HFF-Myc (cell line): ENCODE measurements at places on chromosomes 7 and 10.

- no peak for DNase-seq
Measured at GRCh38 chr10:28954211-28954610, 276.9 kb downstream of the BAMBI start.

- no peak for DNase-seq
Measured at GRCh38 chr10:36096576-36096975, 454.5 kb upstream of the FZD8 start.

GRCh38 chr7:129831424-129832058, 121.2 kb downstream of the UBE2H start:
- no peak for DNase-seq

DNA sequence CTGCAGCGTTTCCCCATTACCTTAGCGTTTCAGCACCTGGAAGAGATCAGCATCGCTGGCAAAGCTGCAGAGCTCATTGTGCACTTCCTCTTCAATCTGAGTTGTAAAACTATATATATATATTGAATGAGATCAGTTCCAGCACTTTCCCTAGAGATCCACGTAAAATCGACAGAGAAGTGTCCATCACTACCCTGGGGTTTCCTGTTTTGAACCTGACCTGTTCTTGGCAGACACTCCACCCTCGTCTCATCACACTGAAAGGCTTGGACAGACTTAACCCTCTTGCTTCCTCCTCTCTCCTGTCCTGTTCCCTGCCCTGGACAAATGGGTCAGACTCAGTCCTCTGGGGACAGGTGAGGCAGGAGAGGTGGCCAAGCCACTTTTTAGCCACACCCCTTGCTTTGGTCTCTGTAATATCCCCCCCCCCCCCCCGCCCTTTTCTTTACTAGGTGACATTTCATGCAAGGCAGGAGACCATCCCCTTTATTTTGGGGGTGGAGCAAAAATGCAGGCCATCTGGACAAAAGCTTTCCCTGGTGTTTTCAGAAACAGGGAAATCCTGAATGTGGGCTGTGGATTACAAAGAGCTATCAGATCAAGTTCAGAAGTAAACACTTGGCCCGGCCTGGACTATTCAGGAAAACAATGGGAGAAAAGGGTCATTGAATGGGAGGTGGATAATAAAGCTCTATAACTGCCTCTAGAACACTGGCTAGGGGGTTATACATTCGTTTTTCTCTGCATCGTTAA, 83.7 kb upstream of the KDM7A start:
- DNase-seq: no peak

GRCh38 chr7:44275957-44276570, 49.3 kb downstream of the CAMK2B start:
- DNase-seq: no peak

DNA sequence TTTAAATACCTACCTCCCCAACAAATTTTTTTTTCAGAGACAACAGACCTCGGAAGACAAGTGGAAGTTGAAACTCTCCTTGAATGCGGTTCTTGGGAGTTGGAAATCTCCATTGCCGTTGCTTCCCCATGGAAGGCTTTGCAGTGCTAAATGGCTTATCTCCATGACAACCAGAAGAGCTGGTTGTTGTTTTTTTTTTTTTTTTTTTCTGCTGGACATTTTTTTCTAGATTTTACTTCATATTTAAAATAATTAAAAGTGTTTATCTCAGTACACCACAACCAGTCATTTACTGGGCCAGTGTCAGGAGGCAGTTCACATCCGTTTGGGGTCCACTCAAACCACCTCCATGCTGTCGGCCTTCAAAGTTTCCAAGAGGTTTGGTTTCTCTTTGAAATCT, 348.5 kb upstream of the PRKCQ start:
- no peak for DNase-seq

DNA sequence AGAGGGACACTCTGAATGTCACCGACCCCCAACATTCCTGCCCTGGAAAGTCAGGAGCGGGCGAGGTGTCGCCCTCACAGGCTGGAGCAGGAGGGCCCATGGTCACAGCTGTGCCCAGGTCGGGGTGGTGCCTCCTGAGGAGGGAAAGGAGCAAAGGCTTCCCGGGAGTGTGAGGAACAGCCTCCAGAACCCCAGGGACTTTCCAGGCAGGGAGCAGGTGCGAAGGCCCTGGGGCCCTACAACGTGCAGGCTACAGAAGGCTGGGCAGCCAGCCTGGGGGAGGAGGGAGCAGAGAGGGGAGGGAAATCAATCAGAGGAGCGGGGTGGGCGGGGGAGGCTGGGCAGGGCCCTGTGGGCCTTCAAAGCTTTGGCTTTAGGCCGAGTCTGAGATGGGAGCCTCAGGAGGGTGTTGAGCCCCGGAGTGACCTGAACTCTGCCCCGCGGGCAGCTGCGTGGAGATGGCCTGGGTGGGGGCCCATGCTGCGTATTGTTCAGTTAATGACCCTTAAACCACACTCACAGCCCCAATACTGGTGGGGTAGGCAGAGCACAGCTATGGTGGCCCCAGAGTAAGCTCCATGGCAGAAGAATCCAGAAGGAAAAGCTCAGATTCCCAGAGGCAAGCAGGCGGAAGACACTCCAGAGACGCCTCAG, 44.2 kb upstream of the PPP2R2D start:
- DNase-seq: no peak

DNA sequence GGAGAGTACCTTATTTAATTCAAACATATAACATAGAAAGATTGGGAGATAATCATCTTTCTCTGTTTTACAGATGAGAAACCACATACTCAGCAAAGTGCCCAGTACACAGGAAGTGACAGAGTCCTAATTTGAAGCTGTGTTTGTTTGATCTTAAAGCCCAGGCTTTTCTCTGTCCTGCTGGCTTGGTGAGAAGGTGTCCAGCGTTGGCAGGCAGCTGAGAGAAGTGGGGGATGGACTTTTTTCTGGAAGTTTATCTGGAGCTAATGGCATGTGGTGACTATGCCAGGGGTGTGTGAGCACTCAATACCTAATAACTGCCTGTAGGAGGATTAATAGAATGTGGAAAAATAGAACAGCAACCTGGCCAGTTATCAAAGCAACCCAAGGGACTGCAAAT, 60.8 kb downstream of the NPSR1 start:
- no peak for DNase-seq

DNA sequence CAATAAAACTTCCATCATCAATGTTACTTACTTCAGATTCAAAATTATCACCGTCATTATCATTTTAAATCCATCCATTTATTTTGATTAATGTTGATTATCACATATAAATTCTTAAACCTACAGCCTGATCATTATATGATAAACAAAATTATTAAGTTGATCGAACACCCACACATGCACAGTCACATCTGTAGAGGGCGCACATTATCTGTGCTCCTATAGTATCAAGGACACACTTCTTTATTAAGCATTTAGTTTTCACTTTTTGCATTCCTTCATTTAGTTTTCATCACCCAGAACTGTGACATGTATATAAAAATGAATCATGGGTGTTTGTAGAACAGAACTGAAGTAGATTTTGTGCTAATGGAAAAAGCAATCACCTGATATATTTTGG, 26.2 kb upstream of the ZNF716 start:
- DNase-seq: no peak

- no peak for DNase-seq
Measured at GRCh38 chr7:139047970-139048369, 12.1 kb upstream of the ZC3HAV1L start.

- DNase-seq: no peak
Measured at GRCh38 chr7:150731916-150732315, 5.3 kb upstream of the GIMAP5 start.

DNA sequence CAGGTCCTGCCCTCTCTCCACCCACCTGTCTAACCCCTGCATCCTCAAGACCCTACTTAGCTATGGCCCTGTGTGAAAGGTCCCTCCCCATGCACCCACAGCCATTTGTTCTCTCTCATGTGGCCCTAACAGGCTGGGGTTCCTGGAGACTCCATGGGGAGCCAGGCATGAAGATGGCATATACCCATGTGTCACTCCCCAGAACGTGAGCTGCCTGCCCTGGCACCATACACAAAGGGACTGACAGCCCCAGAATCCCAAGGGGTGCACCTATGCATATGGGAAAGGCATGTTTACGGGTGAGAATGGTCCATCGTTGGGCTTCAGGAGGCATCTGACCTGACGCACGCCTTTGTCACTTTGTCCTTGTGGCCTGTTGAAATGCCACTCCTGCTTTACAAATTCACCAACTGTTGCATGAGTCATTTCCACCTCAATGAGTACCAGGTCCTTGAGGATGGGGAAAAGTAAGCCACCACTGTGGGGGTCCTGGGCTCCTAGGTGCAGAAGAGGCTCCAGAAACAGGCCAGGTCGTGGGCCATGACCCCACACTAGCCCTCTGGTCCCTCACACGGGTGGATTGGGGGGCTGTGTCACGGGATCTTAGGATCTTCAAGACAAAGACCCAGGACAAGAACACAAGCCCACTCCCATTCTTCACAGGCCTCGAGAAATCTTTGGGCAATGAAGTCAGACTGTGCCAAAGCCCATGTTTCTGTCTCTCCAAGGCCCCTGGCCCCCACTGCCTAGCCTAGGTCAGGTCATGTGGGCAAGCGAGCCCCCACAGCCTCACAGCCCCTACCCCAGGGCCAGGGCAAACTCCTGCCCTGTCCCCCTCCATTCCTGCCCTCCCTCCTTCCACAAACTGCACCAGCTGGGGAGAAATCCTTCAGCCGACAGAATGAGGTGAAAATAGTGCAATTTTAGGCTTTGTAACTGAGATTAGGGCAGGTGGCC, 8.6 kb downstream of the GPRIN2 start:
- no peak for DNase-seq
